NCI-H1105 (cell line): ENCODE measurements at places on chromosomes 2 and 18.

- no peak for DNase-seq
Observed at GRCh38 chr2:7950035-7950612, 731.7 kb upstream of the ID2 start.

DNA sequence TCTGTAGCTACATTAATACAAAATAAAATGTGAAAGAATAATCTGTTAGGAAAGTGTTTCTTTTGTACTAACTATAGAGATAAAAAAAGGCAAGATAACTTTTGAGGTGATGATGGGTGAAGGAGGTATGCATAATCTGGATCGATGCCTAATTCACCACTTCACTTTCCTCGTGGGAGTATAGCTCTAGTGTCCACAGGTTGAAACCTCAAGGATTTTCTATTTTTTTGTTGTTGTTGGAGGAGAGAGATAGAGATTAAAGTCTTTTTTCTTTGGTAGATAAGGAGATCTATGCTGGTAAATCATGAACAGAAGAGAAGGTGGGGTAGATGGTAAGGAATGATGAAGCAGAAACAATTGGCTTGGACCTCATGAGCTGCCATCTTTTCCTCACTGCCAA, 635.3 kb upstream of the ZEB2 start:
- no peak for DNase-seq

DNA sequence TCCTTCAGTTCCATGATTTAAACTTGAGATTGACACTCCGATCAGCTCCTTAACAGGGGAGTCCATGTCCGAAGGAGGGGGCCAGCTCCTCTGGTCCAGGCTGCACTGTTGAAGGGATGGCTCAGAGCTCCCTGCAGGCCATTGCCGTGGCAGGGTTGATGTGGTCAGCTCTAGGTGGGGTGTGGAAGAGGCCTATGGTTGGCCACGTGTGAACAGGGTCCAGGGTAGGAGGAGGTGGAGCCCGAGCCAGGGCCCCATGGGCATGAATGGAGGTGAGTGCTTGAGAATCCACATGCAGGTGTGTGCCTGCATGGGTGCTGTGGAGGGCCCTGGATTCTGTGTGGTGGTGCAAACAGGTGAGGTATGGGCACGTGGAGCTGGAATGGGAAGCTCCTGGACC, 1.1 kb downstream of the SPEG start:
- DNase-seq, result no peak

GRCh38 chr2:241161646-241162281, 11.5 kb downstream of the PPP1R7 start:
- DNase-seq, result no peak

DNA sequence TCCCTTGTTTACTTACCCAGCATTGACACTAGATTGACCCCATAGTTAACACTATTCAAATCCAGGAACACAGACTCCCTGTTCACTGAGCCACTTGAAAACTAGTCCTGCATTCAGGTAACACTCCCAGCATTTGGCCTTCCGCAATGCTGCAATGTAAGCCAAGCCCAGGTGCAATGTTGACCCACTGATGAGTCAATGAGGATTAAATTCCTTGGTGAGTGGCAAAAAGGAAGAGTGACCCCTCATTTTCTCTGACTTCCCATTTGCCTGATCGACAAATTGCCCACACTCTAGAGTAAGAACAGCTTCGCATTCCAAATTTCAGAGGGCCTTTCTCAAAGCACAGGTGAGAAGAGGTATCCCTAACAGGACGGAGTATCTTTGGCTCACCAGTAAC, 251.9 kb downstream of the FBXO15 start:
- DNase-seq, result no peak

DNA sequence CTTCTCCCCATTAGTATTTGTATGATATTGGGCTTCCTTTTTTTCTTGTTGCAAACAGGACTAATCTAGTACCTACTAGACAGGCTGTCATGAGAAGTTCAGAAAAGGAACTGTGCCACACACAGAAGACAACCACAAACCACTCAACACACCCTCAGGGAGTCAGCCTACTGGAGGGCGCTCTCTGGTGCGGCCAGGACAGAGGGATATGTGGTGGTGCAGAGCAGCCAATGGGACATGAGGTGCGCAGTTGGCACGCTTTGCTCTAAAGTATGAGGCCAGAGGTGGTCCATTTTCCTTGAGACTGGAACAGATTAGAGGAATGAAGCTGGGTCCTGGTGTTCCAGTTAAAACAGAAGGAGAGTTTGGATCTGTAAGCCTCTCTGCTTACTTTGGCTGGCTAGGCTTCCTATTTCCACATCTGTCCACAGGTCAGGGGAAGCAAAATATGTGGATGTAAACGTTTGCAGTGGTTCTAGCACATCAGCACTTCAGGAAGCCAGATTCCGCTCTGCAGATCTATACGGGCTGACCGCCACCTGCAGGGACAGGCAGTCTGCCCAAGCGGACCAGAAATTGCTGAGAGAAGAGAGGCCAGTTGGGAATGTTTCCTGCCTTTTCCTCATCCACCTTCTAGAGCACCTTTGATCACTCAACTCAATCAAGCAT, 114.1 kb downstream of the GFPT1 start:
- no peak for DNase-seq

DNA sequence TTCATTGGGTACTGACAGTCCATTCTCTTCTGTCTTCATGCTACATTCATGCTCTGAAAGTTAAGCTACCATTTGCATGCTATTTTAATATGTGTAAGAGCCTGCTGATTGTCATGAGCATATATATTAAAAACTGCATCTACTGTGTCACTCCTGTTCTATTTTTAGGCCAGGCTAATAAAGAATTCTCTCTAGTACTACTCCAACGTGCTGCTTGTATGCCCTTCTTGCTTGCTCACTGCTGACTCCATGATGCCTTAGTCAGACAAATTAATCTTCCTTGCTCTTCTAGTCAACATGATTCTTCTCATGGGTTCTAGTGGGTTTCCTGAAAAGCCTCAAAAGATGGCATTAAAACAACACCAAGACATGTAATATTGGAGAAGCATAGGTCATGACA, 1600.1 kb downstream of the DPP10 start:
- no peak for DNase-seq

DNA sequence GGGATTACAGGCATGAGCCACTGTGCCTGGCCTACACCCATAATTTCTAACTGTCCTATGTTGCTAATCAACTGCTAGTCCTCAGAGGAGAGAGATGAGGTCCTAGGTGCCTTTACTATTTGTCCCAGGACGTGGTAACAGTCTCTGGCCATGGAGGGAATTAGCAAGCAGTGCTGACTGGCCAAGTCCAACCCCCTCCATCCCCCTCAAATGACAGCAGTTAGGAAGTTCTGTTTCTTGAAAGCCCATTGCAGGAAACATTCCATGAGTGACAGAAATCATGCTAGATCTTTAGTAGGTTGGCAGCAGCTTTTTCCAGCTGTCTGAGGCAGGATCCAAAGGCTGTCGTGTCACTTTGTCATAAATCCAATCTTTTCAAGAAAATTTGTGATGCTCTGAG, 55.7 kb upstream of the REL start:
- no peak for DNase-seq

DNA sequence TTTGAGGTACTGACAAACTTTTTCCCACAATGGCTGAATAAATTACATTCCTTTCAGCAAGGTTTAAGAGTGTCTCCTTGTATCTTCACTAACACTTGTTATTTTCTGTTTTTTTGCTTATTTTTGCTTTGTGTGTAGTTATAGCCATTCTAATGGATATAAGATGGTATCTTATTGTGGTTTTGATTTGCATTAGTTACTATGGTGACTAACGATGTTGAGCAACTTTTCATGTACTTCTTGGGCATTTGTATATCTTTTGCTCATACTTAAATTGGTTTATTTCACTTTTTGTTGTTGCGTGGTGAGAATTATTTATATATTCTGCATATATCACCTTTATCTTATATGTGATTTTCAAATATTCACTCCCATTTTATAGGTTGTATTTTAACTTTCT, 79.9 kb upstream of the FSIP2 start:
- DNase-seq, result no peak
